ENCODE measurements at places on chromosomes 5 and 9.

DNA sequence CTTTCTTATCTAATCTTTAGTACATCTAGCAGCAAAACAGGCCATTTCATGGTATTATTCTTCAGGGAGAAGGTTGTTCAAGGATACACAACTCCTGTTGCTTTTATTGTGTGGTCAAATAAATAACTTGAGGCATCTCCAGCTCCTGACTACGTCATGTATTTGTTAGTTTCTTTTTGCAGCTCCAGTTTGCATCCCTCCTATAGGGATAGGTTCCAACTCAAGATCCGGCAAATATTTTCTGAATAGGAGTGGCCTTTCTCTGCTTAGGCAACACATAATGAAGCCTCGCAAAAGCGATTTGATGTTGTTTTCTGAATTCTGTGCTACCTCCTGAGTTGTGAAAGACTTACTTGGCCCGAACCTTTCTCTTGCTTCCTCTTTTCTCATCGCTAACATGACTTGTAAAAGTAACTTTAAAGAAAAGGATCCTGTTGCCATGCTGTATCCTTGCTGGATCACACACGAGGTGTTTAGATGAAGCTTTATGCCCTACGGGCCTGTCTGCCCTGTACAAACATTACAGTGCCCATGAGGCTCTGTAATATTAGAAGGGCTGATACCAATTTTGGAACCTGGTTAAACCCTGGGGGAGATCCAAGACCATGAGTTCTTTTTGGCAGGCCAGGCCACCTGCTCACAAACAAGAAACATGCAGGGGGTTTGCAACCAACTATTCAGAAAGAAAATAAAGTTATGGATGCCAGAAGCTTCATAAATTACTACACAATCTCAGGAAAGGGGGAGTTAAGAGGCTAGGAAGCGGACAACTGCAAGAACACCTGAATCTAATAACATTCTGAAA lies 149.8 kb upstream of the FGF10 start:
- no peak for DNase-seq

DNA sequence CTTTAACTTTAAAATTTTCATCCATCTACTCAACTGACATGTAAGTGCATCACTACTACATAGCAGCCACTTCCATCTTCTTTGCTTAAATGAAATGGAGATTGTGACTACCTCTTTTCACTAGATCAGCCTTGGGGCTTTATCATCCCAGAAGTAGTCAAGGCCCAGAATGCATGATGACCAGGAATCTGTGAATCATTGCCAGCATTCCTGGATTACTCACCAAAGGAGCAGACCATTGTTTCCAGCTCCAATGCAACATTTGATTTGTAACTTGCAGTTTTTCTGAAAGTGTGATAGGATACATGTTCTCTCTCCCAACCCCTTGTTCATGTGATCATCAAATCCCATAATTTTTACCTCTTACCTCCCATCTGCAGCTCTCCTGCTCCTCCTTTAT lies 65.1 kb downstream of the PLPPR1 start:
- no peak for DNase-seq

- DNase-seq: no peak
Observed at GRCh38 chr5:2997179-2997578, 245.7 kb upstream of the IRX2 start.

DNA sequence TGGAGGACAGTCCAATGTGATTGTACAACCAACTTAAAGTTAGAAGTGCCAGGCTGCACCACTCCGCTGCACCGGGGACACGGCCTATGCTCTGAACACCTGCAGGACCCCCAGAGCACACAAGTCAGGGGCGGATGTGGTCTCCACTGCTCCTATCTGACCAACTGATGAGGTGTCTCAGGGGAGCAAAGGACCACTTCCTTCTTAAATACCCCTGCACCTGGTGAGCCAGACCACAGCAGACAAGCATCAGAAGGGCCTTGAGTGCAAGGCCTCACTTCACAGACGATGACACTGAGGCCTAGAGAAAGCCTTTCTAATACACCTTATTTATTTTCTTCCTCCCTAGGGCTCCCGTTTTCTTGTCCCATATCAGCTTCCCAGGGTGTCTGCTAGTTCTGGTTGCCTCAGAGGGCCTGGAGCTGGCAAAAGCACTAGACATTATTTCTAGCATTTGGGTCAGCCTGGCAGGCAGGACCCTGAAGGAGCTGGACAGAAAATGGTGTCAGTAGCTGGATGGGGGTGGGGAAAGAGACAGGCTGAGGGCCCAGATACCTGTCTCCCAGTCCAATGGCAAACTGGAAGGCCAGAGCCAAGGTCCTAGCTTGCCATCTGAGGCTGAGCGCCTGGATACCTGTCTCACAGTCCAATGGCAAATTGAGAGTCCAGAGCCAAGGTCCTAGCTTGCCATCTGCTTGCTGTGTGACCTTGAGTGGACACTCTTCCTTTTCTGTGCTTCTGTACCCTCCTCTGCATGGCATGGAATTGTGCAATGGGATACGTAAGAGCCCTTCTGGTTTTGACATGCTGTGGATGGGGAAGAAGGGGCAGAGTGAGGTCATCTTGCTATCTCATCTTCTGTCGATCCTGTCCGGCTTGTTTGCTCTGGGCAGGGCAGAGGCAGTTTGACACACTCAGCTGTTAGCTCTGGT lies 9.0 kb downstream of the CCDC69 start:
- DNase-seq: peak; percentile 31

GRCh38 chr5:81751836-81752643 lies 1.1 kb upstream of the SSBP2 start:
- DNase-seq: no peak

GRCh38 chr5:50655067-50655809 lies 11.2 kb upstream of the PARP8 start:
- no peak for DNase-seq

DNA sequence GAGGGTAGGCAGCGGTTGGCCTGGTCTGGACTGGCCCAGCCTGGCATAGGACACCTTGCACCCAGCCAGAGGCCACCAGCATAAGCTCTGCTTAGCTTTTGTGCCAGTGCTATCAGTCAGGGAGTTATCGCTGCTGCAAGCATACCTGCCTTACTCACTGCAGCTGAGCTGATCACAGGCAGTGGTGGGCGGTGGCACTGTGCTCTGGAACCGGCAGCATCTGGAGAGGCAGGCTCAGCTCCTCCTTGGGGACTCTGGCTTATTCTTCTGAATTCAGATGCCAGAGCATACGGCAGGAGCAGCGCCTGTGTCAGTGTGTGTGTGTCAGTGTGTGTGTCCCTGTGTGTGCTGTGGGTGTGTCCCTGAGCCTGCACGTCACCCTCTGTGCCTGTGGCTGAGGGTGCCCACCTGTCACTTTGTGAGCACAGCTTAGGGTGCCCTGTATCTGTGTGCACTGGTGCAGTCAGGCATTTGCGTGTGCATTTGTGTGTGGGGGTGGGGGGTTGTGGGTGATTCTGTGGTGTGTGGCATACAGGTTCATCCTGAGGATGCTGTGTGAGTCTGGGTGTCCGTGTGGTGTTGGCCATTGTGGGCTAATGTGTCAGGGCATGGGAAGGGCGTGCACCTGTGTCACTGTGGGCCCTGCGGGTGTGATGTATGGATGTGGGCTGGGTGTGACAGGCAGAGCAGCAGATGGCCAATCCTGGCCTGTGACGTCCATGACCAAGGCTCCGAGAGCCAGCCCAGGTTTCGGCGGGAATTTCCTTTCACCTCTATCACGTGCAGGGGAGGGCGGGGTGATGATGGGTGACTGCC lies 23.5 kb downstream of the LMX1B start:
- no peak for DNase-seq

DNA sequence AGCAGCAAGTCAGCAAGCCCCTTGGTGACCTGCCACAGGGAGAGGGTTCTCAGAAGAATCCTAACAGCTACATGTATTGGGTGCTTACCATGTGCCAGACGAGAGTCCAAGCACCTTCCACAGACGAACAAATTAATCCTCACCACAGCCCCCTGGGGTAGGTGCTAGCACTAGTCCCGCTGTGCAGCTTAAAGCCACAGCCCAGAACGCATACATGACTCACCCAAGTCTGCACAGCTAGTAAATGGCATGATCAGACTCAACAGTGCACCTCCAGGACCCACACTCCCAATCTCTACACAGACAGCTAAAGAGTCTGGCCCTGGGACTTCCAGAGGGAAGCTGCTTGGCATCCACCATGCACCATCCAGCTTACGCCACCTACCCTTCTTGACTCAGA lies 111.5 kb downstream of the PAX5 start:
- DNase-seq: no peak

DNA sequence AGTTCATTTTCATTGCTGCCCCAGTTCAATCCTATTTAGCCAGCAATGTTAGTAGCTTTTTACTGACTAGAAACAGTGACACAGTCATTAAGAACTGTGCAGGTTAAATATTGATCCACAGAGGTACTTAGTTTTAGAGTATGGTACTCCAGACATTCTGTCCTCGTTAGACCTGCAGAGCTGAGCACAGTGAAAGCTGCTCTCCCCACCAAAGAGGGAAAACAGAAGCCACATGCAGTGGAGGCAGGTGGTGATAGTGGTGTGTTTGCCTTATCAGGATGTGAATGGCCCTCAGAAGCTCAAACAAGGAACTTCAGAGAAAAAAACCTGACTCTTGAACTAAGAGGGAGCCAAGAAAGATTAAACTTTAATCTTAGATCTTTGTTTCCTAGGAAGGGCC lies 75.5 kb downstream of the UNC13B start:
- DNase-seq: no peak

GRCh38 chr9:97944612-97945011 lies 6.6 kb upstream of the HEMGN start:
- no peak for DNase-seq

DNA sequence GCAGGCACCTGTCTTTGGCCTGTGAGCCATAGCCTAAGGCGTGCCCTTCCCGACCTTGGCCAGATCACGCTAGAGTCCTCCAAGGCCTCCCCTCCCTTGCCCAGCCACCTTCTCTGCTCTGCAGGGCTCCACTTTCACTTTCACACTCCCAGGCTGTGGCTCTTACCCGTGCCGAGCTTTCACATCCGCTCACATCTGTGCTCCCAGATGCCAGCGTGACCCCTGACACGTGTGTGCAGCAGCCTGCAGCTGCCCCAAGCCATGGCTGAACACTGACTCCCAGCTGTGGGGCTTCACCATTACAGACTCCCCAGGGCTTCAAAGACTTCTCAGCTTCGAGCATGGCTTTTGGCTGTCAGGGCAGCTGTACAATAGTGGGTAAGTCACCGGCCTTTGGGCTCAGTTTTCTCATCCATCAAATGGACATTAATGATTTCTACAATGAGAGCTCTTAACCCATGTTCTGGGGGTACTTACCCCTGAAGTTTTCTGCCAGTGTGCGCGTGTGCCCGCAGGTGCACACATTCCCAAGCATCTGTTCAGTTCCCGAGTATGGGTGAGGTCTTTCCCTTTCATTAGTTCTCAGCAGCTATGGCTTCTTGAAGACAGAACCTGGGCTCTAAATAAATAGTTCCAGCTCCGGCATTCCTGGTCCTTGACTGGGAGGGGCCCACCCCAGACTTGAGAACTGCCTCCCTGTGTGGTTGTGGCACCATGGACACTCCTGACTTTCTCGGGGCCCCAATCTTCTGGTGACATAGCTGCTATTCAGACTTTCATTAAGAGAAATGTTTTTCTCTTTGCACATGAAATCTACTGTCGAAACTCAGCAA lies 118.6 kb downstream of the RGS3 start:
- peak; percentile 74 for DNase-seq

DNA sequence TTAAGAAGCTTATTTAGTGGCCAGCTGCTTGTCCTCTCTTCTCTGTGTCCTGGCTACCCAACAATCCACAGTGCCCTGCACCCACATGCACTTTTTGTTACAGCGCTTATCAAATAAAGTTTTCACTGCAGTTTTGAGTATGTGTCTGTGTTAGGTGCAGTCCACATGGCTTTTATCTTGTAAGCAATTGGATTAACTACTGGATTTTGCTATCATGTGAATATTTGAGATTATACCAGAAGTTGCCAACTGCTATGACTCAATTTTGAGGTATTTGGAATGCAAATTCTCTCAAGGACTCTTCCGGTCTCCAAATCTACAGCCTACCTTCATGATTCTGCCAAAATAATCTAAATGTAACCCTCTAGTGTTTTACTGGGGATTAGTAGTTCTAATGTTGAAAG lies 690.2 kb downstream of the NR2F1-AS1 start:
- no peak for DNase-seq

- peak; percentile 51 for DNase-seq
Observed at GRCh38 chr9:91253488-91253887, 108.2 kb downstream of the AUH start.

GRCh38 chr5:14794583-14795230 lies 76.9 kb downstream of the ANKH start:
- no peak for DNase-seq

- DNase-seq: no peak
Observed at GRCh38 chr9:26604076-26604662, 288.4 kb downstream of the CAAP1 start.

DNA sequence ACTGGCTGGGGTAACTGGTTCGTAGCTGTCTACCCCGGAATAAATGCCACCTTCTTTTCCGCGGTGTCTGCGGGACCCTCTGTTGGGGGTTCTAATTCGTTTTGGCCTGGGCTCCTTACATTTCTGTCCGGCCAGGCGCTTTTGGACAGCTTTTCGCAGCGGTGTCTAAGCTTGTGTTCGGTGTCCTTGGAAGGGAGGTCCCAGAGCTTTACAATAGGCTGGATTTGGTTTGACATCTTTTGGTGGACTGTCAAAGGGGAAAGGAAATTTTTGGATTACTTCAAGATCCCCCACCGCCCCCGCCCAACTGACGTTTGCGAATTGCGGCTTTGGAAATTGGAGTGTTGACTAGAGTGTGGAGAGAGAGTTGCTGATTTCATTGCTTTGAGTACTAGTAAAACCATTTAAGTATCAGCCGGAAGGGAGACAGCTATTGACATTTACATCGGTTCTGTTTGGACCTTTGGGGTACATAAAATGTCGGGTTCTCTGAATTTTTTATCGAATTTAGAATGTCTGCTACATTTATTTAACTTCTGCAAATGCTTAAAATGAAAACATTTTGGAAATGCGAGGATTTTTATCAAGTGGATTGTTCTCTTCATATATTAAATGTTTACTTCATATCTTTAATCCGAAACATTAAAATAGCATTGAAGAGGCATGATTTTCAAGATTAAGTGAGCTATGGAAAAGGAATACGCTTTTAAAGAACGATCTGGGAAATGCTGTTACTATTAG lies 4.7 kb upstream of the PURA start:
- DNase-seq: no peak

GRCh38 chr5:54844905-54845566 lies 140.4 kb downstream of the ESM1 start:
- DNase-seq: no peak

GRCh38 chr9:87148331-87149104 lies 201.2 kb upstream of the GAS1 start:
- DNase-seq: no peak

DNA sequence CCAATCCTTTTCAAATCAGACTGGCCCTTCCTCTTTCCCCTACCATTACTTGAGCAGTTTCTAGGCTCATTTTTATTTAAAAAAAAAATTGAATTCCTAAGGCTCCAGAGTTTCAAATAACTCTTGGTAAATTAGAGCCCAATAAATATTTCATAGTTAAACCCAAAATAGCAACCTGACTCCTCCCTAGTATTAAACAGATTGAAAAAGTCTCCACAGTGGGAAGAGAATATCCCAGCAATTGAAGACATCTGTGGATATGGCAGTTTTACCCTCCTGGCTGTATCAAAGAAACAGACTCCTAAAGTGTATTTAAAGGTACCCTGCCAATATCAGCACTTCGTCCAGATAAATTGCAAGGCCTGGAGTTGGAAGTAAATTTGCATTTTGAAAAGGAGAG lies 52.7 kb upstream of the GDNF start:
- DNase-seq: no peak
